ENCODE measurements at places on chromosomes 12 and 14.

DNA sequence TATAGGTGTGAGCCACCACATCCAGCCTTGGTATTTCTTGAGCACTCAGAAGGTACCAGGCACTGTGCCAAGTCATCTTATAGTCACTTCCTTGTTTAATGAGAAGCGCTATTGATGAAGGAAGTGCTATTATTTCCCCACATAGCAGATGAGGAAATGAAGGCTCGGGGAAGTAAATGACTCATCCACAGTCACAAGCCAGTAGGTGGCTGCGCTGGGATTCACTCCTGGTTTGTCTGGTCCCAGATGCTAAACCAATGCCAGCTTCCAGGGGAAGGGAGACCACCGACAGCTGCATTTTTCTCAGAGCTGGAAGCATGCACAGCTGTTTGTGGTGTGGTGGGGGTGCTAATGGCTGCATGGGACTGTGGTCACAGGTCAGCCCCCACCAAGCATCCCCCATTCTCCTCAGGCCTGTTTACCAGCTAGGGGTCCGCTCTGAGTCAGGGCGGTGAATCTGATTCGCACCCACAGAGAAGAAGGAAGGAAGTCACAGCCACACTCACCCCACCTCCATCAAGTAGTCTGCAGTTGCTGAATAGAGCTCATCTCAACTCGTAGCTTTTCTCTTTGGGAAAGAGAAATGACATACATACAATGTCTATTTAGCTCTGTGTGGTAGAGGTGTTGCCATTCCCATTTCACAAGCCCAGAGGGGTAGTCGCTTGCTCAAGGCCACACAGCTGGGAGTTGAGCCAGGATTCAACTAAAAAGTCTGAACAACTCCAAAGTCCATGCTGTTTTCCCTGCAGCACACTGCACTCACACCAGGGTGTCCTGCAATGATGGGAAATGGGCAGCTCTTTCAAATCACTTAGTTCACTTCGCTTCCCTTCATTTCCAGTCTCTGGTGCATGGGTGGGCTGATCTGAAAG, 6.3 kb upstream of the LTBP2 start:
- peak; percentile 10 for DNase-seq

GRCh38 chr14:95486875-95487668, 29.4 kb downstream of the SYNE3 start:
- no peak for DNase-seq

DNA sequence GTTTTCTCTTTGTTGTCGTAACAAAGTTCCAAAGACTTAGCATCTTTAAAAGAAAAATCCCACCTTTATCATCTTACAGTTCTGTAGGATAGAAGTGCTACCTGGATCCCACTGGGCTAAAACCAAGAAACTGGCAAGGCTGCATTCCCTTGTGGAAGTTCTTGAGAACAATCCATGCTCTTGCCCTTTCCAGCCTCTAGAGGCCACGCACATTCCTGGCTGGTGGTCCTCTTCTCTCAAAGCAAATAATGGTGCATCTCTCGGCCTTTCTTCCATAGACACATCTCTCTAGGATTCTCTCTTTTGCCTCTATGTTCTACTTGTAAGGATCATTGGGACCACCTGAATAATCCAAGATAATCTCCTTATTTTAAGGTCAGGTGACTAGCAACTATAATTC, 8.2 kb upstream of the PAWR start:
- DNase-seq, result no peak

DNA sequence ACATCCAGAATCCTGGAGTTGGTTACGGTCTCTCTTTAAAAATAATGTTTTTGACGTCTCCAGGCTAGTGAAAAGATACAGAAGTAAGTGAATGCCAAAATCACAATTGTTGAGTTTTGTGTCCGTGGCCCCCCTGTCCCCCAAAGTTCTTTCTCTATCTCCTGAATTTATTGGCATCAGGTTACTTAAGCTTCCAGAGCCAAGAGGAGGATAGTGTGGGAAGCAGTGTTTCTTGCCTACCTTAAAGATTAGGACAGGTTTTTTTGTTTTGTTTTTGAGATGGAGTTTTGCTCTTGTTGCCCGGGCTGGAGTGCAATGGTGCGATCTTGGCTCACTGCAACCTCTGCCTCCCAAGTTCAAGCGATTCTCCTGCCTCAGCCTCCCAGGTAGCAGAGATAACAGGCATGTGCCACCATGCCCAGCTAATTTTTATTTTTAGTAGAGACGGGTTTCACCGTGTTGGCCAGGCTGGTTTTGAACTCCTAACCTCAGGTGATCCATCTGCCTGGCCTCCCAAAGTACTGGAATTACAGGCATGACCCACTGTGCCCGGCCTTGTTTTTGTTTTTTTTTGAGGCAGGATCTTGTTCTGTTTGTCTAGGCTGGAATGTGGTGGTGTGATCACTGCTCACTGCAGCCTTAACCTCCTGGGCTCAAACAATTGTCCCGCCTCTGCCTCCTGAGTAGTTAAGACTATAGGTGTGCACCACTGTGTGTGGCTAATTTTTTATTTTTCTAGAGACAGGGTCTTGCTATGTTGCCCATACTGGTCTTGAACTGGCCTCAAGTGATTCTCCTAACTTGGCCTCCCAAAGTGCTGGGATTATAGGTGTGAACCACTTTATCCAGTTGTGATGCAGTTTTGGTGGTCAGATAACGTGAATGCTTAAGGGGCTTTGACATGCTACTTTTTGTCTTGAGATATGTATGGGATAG, 5.4 kb downstream of the SRSF5 start:
- no peak for DNase-seq

DNA sequence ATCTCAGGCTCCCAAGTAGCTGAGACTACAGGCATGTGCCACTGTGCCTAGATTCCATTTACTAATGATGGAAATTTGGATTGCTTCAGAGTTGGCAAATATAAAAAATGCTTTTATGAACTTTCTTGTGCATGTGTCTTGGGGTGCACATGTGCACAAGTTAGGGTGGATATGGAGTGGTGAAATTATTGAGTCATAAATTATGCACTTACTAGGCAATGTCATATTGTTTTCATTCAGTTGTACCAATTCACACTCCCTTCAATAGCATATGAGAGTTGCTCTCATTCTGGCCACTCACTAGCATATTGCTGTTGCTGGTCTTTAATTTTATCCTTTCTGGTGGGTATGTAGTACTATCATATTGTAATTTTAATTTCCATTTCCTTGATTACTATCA, 45.7 kb upstream of the KRAS start:
- DNase-seq, result no peak

- DNase-seq, result no peak
Observed at GRCh38 chr12:92466391-92467305, 236.1 kb upstream of the PLEKHG7 start.

DNA sequence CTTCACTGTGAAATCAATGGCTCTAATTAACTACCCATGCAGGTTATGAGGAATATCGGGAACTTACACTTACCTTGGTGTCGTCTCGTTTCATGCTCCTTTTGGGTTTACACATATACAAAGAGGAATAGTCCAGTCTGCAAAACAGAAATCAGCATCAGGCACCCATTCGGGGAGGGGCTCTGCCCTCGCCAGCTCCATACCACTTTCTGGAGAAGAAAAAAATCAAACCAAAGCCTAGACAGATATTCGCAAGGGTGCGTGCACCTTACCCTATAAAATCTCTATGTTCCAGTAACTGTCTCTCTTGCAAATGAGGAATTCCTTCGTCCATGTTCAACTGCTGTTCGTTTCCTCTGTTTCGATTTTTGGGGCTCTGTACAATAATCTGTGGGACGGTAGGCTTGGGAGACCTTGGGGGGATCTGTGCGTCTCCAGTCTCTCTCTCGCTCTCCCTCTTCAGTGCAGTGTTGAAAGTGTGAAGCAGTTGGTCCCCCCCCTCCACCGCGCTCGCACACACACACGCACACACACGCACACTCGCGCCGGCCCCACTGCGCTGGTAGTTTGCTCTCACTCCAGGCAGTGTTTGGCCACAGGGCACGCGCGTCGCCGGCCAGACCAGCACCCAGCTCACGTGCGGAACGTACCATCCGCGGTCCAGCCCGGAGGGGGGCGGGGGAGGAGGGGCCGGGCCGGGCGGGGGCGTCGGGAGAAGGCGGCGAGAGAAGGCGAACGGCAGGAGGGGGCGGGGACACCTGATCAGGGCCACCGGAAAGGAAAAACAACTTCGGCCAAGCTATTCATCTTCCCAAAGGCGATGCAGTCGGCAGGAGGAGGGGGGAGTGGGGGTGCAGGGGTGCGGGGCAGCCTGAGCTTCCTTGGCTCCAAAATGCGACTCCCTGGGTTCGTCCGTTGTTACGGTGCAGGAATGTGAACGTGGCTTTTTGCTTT, at the start of gene BHLHE41:
Gene BHLHE41, minus strand, starts transcription at position 592 of the 954 bp plus-strand sequence. Its CDS starts 258 bp downstream, at position 334.
- no peak for DNase-seq

DNA sequence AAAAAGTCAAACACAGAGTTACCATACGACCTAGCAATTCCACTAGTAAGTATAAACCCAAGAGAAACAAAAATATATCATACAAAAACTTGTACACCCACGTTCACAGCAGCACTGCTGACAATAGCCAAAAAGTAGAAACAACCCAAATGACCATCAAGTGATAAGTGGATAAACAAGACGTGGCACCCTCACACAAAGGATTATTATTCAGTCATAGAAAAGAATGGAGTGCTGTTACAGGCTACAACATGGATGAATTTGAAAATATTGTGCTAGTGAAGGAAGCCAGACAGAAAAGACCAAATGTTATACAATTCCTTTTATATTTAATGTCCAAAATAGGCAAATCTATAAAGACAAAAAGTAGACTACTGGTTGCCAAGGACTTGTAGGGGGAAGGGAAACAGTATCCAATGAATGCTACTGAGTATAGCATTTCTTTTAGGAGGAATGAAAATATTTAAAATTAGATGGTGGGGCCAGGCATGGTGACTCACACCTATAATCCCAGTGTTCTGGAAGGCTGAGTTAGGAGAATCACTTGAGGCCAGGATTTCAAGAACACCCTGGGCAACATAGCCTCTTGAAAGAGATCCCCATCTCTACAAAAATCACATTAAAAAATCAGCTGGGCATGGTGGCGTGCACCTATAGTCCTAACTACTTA, 41.9 kb downstream of the SPTLC2 start:
- no peak for DNase-seq

DNA sequence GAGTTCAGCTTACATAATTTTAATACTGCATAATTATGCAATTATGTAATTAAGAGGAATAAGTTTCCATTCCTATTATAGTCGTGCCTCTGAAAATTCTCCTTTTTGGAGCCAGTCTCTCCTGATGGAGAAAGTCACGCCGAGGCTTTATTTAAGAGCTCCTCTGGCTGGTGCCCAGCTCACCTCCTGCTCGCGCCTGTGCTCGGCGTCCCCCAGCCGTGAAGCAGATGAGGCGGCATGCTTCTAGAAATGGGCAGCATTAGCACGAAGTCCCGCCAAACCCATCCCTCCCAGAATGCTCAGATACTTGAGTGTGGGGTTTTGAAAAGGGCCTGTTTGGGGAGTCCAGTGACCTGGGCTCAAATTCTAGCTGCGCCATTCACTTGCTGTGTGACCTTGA, 153.0 kb downstream of the PHETA1 start:
- DNase-seq, result no peak

GRCh38 chr12:113252494-113252893, 31.2 kb downstream of the TPCN1 start:
- DNase-seq, result no peak

- no peak for DNase-seq
Observed at GRCh38 chr12:117900561-117900960, 68.2 kb downstream of the KSR2 start.

DNA sequence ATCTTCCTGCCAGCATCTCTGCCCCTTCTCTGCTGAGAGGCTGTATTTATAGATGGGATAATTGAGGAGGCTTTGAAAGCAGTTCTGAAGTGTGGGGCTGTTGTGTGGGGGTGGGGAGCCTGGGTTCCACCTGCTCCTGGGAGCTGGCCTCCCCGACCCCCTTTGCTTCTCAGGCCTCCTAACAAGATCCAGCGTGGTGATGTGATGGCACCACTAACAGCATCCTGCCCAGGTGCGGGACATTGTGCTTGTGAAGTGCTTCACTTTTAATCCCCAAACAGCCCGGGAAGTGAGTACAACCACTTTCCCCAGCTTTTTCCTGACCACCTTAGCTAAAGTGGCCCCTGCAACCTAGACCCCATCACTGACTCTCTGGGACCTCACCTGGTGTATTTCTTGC, 95.1 kb upstream of the NRXN3 start:
- peak; percentile 96 for DNase-seq

DNA sequence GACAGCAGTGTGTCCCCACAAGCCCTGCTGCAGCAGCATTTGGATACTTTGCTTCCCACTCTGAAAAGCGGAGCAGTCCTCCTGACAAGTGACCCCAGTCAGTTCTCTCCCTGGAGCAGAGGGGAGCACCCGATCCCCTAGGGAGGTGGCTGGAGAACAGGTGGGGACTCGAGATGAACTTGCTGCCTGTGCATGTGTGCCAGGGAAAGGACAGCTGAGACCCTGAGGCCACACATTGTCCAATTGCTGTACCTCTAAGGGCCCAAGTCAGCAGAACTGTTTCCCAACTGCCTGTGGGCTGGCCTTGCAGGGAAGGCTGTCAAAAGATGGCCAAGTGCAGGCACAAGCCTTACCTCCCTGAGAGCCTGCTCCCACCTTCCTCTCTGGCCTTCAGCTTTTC, 55.1 kb downstream of the IFT43 start:
- no peak for DNase-seq

DNA sequence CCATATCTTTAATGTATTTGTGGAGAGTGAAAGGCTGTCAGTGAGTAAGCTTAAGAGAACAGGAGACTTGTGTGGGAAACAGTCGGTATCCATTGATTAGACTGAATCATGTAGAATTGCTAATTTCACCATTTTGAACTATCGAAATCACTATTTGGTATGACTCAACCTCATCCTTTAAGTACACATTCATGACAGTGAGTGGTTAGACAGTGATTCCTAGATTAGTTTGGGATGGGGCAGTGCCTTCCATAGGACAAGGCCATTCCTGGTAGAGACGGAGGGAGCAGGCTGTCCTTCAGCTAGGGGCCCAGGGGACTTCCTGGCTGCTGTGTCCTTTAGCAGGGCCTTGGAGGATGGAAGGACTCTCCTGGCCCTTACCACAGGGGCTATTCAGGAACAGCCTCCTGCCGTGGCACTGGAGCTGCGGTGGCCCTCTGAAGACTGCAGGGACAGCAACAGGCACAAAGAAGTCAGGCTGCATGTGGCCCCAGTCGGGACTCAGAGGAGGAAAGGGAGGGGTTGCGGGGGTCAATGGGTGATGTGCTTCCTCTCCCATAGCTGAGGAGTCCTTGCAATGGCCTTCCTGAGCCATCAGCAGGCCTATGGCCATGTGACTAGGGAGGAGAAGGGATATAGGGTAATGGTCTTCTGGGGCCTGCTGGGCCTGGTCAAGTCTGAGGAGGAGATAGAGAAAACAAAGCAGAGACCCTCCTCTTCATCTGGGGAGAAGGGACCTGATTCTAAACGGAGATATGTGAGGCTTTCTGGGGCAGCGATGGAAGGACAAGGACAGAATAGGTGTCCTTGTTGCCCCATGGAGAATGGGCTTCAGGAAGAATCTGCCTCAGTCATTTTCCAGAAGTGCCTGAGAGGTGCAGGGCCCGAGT, 11.2 kb downstream of the SERPINA1 start:
- no peak for DNase-seq

GRCh38 chr12:92717202-92717601, 14.4 kb downstream of the PLEKHG7 start:
- DNase-seq, result no peak

GRCh38 chr14:33782923-33783322, 168.0 kb downstream of the EGLN3 start:
- DNase-seq, result no peak

- DNase-seq, result no peak
Observed at GRCh38 chr14:23661542-23661941, 25.4 kb downstream of the DHRS2 start.

All from DMS79 (cell line).